ENCODE measurements at places on chromosomes 11 and 22.

DNA sequence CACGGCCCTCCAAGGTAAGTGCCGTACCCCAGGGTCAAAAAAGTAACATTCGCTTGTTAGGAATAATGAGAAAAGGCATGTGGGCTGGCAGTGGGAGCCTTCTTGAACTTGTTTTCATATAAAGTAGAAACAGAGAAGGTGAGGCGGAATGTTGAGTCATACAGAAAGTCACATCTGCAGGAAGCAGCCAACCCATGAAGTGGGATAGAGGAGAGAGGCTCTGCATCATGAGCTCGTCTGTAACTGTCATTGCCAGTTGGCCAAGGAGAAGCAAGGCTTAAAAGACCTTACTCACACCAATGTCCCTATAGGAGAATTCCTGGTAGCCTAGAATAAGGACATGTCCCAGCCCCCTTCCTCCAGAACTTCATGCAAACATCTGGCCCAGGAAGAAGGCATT is 253.3 kb downstream of the BUD13 start:
- no peak for DNase-seq

- DNase-seq, result no peak
Observed at GRCh38 chr11:118258410-118258809, 5.7 kb downstream of the MPZL2 start.

- no peak for DNase-seq
Observed at GRCh38 chr22:30188911-30189310, 57.6 kb downstream of the LIF start.

DNA sequence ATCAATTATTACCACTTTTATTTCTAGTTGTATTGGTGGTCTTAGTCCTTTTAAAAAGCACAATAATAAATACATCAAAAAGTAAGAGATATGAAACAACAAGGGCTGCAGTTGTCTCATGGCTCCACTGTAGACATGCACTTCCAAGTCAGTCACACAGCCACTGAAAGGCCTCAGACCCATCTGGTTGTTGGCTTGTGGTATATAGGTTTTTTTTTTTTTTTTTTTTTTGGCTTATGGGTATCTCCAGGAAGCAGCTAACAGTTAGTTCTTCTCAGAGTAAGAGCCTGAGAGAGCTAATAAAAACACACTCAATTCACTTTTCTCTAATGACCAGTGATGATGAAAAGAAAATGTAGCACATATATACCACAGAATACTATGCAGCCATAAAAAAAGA is 6.0 kb upstream of the OR52E6 start:
- DNase-seq, result no peak

DNA sequence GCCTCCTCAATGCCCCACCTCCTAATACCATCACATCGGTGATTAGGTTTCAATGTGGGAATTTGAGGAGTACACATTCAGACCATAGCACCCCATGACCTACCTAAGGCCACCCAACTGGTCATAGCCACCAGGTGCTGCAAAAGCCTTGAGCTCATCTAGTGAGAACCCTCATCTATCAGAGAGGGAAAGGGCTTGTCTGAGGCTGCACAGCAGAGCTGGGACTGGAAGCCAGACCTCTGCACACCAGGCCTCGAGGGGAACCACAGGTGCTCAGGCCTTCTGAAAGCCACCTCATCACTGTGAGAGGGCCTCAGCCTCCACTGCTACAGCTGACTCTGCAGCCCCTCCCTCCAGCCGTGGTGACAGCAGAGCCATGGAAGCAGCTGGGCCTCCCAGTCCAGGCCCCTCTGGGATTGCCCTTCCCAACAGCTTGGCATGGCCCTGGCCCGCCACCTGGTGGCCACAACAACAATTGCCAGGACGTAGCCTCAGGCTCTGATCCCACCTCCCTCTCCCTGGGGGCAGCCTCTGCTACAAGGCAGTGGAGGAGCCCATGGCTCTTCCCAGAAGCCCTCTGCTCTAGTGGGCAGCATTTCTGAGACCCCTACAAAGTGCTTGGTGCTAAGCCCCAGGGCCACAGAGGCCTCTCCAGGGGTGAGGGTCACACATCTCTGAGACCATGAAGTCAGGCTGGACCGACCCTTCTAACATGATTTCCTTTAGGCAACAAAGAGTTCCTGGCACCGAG is 41.0 kb upstream of the PRDM11 start:
- no peak for DNase-seq

DNA sequence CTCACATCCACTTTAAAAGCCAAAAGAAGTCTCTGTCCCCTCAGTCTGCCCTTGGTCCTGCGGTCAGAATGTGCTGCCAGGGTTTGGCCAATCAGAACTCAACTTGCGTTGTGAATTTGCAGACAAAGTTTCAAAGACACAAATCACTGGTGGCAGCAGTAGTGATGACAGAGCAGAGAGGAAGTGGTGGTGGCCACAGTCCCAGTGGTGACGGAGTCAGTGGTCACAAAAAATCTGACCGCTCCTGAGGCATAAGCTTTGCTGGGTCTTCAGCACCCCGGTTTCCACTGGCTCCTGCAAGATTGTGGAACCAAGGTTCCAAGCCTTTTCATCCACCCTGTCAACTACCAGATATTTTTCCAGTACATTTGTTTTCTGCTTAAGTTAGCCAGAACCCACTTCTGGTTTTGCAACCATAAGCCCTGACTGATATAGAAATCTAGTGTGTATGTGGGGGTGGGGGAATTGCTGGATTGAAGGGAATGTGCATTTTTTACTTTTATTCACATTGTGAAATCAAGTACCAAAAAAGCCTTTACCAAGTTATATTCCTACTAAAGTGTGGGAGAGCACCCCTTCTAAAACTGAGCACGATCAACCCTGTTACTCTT is 112.3 kb downstream of the TMPRSS5 start:
- no peak for DNase-seq

GRCh38 chr11:36041988-36042611 is 98.2 kb downstream of the LDLRAD3 start:
- no peak for DNase-seq

- no peak for DNase-seq
Observed at GRCh38 chr22:47997612-47998011, 1235.2 kb downstream of the TBC1D22A start.

DNA sequence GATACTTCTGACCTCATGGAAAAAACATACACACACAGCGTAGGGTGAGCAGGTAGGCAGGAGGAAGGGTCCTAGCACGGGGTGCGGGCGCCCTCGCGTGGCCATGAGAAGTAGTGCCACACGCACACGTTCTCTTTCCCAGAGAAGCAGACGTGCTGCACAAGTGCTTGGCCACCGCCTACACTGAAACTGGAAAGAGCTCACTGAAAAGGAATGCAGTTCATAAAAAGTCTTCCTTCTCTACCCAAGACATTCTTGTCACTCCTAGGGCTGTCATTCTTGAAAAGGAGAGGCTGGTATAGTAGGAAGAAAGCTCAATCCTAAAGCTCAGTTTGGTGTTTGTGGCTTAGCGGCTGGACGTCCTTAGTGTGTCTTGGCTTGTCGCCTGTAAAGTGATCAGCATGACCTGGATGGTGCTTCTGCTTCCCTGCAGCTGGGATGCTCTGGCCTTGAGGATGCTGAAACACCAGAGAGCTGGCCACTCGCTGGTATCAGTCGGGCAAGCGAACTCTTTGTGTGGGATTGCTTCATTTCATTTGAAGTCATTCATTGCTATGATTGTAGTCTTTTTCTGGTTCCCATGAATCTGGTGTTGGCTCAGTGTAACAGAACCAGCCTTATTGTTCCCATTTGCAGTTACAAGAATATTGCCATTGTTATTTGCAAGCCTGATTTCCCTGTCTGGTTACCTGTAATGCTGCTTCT is 303.8 kb downstream of the NTM start:
- peak; percentile 42 for DNase-seq

DNA sequence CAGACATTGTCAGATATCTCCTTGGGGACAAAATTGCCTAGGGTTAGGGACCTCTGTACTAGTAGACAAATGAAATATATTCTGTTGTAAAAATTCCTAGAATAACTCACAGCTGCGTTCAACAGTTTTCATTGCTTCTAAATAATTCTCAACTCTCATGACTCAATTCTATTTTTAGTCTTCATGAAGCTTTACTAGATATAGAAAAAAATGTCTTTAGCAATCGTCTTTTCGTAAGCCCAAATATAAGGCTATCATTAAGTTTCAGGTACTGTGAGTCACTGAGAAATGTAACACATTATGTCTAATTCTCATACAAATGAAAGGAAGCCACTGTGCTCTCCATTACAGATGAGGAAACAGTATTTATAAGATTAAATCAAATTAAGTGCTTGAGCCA is 6.4 kb downstream of the MMP12 start:
- DNase-seq, result no peak

DNA sequence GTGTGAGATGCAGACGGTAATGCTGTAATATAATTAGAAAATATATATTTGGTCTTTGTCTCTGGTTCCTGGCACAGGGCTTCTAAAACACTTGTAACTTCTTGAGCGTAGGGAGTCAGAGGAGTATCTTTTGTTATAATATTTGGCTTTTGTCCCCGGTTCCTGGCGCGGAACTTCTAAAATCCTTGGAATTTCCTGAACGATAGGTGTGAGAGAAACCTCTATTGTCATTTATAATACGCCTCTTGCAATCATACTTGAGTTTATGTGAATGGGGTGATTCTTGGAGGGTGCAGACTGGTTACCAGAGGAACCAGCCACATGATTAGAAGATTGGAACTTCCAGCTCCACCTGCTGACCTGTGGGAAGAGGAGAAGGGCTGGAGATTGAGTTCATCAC is 54.1 kb upstream of the ZBED5 start:
- no peak for DNase-seq

DNA sequence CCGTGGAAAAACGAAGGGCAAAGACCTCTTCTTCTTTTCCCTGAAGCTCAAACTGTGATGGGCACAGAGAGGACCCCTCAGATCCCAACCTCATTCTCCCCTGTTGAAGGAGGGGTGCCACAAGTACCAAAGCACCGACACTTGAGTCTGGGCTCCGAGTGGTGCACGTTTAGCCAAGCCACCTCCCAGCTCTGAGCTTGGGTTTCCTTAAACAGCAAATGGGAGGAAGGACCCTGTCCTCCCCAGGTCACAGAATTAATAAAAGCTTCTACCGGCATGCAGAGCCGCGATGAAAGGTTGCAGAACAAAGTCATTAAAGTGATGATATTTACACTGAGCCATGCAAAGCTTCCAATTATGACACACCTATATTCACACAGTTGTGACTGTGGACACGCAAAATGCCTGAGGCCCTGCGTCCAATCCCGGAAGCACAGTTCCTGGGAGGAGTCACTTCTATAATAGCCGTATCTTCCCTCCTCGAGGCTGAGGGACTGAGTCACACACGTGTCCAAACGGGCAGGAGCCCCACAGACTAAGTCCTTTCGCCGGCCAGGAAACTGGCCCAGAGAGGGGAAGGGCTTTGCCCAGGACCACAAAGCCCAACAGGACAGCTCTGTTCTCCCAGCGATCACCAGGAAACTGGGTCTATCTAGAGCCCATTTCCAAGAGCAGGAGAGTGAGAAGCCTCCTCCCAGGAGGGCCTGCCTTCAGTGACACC is 922 bp upstream of the CSNK1E start:
- no peak for DNase-seq

DNA sequence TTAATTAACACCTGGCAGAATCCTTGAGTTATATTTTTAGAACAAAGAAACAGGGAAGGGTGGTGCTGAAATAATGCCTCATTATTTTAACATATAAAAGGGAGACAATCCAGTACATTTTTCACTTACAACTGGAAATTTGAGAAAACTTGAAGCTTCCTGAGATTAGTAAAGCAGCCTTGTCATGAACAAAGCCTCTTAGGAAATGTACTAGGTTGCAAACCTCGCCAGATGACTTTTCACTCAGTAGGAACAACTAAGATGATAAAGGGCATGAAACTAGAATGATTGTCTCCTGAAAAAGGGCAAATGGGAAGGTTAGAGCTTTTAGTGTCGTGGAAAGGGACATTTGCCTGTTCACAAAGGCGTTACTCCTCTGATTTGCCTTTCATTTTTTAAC is 289.6 kb downstream of the ETS1 start:
- no peak for DNase-seq

DNA sequence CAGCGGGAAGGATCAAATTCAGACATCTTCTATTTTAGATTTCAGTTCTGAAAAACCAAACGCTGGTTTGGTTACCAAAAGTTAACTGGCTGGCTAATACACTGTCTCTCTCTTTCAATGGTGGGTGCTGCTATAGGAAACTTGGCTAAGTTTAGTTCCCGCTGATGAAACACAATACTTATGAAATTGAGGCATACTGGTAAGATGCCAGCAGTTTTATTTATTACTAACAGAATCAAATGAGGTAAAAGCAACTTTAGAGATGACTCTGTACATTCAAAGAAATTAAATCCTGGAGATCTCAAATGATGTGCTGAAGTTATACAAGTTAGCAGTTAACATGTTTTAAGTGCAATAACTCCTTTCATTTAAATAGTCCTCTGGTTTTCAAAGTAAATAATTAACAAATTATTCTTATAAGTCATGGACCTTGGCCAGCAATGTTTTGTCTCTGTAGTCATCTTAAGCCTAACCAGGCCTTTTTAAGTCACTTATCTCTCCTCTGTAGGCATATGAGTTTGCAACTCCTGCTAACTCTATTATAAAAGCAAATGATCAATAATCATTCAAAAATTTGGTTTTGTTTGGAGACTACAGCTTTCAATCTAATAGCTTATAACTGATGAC is 54.8 kb downstream of the PAK1 start:
- no peak for DNase-seq

DNA sequence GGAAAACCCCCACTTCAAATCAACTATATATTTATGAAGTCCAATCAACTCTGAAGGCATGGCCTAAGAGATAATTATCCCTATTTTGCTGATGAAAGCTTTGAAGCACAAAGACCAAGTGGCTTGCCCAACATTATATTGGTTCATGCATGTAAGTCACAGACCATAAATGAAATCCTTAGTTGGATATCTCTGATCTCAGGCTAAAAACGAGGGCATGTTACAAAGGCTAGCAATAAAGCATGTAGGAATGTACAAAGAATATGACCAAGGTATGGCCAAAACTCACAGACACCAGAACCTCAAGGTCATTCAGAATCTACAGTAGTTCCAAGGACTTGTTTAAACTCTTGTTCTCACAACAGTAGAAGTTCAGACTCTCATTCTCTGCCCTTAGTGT is 100.2 kb upstream of the SESN3 start:
- no peak for DNase-seq

GRCh38 chr11:24497831-24498230 is 978 bp downstream of the LUZP2 start:
- no peak for DNase-seq

- DNase-seq, result no peak
Observed at GRCh38 chr22:44965171-44965570, 44.6 kb downstream of the PHF21B start.

- no peak for DNase-seq
Observed at GRCh38 chr11:134856056-134856971, 444.3 kb upstream of the B3GAT1 start.

All from AG09319 (cell line).